ENCODE measurements at places on chromosomes 1 and 21.

DNA sequence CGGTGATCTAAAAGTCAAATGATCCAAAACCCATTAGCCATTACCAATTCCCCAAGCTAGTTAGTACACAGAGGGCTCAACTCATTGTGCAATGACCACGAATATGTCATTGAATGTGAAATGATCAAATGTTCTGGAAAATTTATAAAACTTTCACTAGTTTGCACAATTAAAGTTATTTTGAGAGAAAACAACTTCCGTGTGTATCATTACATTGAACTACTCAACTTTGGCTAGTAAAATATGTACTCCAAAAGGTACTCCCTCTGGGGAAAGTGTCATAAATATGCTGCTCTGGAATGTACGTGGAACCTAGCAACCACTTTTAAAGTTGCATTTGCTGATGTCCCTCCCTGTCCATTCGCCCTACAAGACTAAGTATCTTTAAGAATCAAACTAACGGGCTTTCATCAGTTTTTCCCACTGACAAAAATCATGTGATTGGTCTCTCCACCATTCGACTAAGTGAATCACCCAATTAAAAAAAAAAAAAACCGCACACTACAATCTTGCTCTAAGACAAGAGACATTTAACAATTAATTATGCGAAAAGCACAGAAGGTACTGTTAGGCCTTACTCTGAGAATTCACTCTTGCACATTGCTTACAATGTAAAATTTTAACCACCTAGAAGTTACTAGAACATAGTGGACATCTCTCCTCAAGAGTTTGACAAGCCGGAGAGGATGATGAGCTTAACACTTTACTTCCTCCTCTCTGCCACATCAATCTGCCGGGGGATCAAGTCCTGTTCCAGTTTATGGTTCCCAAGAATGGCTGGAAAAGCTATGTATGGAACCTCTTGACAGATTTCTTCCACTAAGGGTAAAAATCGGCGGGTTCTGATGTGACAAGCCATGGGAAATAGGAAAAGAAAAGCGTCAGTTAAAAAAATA lies 1.2 kb downstream of the ACBD3 start:
- no peak for DNase-seq

DNA sequence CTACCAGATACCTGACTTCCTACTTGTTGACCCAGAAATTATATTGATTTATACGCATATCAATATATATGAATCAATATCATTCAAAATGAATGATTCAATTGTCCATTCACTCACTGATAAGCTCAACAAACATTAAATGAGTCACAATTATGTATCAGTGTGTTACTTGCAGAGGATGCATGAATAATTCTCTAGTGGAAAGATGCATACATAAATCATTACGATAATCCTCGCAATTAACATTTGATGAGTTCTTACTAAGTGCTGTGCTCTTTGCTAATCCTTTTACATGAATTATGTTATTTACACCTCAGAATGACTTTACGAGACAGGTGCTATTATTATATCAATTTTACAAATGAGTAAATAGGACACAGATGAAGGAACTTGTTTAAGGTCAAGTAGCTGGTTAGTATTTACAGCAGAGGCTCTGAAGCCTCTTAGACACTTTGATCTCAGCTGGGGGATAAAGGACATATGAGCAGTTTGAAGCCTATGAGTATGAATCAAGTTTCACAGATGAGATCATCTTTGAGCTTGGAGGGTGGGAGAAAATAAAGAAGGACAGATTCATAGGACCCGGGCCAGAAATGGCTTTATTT lies 112.8 kb upstream of the ADAMTS5 start:
- DNase-seq: no peak

- no peak for DNase-seq
Measured at GRCh38 chr1:192696082-192696481, 60.1 kb downstream of the RGS13 start.

DNA sequence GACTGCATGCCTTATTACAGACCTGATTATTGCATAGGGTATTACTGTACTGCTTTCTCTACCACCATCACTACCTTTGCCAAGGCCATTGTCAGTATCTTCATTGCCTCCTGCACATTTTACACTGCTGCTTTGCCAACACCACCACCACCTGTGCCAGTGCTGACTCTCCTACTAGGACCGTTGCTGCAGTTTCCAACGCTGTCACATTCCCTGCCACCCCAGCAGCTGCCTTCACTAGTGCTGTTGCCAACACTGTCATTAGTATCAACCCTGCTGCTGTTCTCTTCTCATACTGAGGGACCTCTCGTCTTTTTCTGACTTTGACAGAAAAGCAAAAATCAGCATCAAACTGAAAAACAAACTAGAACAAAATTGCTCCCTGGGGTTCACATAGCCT lies 394.9 kb upstream of the B3GALT2 start:
- no peak for DNase-seq

DNA sequence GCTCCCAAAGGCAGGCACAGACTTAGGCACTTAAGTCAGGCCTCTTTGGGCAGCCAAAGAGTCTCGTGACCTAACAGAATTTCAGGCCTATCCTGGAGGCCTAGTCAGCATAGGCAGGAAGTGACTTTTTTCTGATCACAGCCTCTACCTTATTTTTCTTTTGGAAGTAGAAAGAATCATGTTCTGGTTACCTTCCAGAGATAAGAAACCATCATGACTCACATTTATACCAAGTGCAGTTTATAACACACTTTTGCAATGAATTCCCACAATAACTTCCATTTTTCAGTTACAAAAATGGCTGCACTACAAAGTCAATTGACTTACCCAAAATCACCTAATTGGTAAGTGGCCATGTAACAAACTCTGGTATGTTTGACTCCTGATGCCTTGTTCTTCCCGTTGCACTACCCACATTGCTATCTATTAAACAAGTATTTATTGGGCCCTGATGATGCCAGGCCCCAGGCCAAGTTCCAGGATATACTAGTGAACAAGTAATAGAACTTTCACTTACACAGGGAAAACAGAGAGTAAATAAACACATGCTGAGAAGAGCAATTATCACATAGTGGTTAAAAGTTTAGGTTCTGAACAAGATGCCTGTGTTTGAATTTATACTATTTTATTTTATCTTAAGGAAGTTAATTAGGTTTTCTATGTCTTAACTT lies 74.3 kb downstream of the SH3GLB1 start:
- DNase-seq: no peak

- no peak for DNase-seq
Measured at GRCh38 chr21:45413922-45414321, 9.0 kb downstream of the COL18A1 start.

Measured in stimulated activated CD8-positive, alpha-beta memory T cell treated with anti-CD3 and anti-CD28 coated beads, Interleukin-2, amount 100 ng/mL, for 48 hours (primary cell).